ENCODE measurements at places on chromosomes 7 and 10.

- no peak for DNase-seq
Measured at GRCh38 chr10:74645692-74646091, 180.7 kb upstream of the KAT6B start.

DNA sequence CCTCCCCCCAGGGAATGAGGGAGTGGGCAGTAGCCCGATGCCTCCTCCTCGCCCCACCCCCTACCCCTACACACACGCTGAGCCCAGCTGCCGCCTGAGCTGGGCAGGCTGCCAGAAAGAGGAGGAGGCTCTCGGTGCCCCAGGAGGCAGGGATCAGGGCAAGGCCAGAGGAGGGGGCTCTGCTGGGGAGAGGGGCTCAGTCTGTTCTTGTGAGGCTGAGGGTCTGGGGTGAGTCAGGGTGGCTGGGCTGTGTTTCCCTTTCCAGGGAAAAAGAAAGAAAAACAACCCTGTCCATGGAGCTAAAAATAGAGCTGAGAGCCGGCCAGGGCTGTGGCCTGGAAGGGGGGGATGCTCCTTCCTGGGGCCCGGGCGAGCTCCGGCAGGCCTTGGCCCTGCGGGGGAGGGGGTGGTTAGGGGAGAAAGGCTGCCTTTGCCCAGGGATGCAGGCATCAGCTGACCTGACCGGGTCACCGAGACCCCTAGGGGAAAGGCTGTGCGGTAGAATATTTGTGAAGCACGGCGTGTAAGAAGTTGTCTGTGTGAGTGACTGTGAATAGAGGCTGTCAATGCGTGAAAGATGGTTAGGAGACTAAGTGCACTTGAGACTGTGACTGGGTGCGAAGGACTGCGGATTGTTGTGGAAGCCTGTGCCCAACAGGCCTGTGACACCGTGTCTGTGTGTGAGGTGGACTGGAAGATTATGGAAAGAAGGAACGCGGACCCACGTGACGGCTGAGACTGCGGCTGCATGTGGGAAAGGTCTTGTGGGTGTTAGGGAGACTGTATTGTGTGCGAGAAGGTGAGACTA lies 1.2 kb upstream of the LZTS2 start:
- DNase-seq = no peak

- DNase-seq = no peak
Measured at GRCh38 chr7:34108165-34108564, 202.8 kb downstream of the BMPER start.

GRCh38 chr7:147014286-147014955 lies 897.8 kb downstream of the CNTNAP2 start:
- DNase-seq = no peak

- no peak for DNase-seq
Measured at GRCh38 chr7:74526780-74527179, 73.1 kb downstream of the GTF2IRD1 start.

- DNase-seq = no peak
Measured at GRCh38 chr10:69957886-69958555, 94.6 kb upstream of the MACROH2A2 start.

GRCh38 chr10:98217801-98218200 lies 50.2 kb downstream of the LOXL4 start:
- no peak for DNase-seq

DNA sequence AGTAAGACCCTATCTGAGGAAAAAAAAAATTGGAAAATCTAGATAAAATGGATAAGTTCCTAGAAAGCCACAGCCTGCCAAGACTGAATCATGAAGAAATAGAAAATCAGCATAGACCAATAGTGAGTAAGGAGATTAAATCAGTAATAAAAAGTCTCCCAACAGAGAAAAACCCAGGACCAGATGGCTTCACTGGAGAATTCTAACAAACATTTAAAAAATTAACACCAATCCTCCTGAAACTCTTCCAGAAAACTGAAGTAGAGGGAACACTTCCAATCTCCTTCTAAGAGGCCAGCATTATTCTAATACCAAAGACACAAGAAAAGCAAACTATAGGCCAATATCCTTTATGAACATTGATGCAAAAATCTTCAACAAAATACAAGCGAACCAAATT lies 8.8 kb upstream of the LIMK1 start:
- DNase-seq = no peak

DNA sequence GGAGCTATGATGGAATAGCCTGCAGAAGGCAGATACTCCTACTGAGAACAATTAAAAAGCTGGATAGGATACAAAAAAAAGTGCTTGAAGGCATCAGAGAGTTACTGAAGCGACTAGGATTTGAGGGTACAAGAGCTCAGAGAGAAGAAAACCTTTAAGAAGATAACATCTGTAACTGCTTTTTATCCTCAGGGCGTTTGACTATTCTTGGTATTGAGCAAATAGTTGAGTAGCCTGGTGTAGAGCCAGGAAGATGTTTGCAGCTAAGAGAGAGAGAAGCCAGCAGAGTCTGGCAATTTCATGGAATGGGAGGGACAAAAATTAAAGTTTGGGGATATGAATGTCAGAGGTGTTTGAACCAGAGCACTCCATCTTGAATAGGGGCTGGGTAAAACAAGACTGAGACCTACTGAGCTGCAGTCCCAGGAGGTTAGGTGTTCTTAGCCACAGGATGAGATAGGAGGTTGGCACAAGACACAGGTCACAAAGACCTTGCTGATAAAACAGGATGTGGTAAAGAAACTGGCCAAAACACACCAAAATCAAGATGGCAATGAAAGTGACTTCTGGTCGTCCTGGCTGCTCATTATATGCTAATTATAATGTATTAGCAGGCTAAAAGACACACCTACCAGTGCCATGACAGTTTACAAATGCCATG lies 428.8 kb downstream of the SH2D4B start:
- DNase-seq = no peak

GRCh38 chr10:88076027-88076880 lies 212.8 kb downstream of the PTEN start:
- DNase-seq = no peak

GRCh38 chr10:33913194-33913593 lies 578.7 kb upstream of the NRP1 start:
- no peak for DNase-seq

DNA sequence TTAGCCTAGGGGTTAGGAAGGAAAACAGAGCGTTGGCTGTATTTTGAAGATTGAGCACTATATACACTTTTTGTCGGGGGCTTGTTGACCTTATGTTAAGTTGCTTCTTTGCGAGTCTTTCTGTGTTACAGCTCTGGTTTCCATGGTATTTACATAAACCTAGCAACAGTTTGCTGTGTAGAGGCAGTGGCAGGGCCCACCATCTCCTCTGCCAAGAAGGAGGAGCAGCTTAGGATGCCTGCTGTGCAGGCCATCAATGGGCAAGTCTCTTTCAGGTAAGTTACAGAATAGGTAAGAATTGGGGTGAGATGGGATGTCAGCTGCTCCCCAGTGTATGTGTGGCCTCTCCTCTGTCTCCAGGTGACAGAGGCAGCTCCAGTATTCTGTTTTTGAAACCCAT lies 485.5 kb downstream of the LRMDA start:
- no peak for DNase-seq

GRCh38 chr7:102874966-102875365 lies 37.8 kb upstream of the LRRC17 start:
- DNase-seq = no peak

- DNase-seq = no peak
Measured at GRCh38 chr10:52778511-52779392, 6.2 kb upstream of the MBL2 start.

DNA sequence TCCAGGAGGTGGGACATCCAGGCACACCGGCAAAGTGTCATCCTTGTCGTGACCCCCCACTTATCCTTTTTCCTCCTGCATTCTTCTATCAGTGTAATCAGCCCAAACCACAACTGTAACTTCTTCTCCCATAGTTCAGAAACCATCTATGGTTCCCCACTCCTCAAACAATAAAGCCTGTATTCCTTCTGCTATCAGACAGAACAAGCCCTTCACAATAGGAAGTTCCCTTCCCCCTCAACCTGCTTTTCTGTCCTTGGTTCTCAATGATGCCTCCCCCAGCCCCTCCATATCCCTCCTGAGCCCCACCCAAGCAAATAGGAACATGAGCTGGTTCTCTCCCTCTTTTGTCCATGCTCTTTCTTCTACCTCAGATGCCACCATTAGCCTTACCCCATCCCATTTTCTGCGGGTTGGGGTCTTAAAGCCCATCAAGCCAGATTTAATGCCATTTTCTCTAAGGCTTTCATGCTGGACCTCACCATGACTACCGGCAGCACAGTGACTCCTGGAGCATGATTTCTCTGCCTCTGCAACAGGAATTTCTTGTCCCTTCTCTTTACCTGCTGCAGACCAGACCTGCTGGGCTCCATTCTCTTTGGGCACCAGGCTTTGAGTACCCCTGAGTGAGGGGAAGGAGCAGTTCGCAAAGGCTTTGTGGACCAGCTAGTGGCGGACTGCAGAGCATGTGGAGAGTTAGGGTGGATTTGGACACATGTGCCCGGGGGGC lies 92.8 kb upstream of the PAX2 start:
- no peak for DNase-seq

GRCh38 chr7:1485156-1485555 lies 19.0 kb downstream of the INTS1 start:
- DNase-seq = no peak

GRCh38 chr7:93894426-93894825 lies 3.9 kb upstream of the TFPI2 start:
- DNase-seq = no peak

- DNase-seq = no peak
Measured at GRCh38 chr7:1144269-1144771, 15.7 kb downstream of the ZFAND2A start.

- DNase-seq = no peak
Measured at GRCh38 chr7:88395715-88396114, 89.0 kb upstream of the STEAP4 start.

DNA sequence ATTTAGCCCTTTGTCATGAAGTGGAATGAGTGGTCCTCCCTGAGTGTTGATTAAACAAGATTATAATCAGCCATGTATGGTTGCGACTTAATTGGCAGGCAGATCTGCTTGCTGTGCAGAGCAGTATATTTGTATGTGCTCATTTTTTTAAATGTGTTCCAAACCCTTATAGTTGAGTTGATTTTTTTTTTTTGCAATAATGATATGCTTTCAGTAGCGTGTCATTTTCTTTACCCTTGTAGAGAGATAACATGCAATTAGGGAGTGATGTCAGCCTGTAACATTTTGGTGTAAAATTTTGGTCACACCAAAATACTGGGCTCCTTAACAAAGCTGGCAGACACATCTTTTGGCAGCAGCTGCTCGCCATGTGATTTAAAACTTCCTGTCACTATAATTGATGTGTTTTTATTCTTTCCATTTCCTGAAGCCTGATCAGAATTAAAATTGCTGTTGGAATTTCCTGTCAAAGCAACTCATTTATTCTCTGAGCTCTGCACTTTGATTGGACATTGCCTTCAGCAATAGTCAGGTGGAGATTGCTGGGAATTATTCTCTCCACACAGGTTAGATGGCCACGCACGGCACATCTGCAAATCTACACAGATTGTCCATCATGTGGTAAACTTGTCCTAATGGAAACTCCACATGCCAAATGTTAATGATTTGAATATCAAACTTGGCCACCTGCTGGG lies 125.3 kb downstream of the DYNC1I1 start:
- no peak for DNase-seq

GRCh38 chr7:148672041-148672440 lies 26.7 kb upstream of the CUL1 start:
- DNase-seq = no peak

- DNase-seq = no peak
Measured at GRCh38 chr10:117218654-117219053, 21.4 kb downstream of the KCNK18 start.

GRCh38 chr10:132907821-132908620 lies 34.3 kb downstream of the CFAP46 start:
- no peak for DNase-seq

DNA sequence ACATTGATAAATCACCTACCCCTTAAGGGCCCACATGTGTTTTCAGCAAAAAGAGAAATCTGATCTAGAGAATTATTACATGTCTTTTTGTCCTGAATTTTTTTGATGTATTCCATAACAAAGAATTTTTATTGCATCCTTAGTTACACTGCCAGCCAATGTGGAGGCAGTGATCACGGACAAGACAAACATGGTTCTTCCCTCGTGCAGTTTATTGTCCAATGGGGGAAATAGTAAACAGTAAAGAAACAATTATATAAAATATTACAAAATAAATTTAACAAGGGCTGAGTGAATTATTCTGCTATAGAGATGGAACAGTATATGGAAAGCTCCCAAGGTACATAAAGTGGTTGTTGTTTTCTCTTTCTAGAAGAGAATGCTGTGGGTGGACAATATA lies 2.0 kb downstream of the STEAP2 start:
- no peak for DNase-seq

DNA sequence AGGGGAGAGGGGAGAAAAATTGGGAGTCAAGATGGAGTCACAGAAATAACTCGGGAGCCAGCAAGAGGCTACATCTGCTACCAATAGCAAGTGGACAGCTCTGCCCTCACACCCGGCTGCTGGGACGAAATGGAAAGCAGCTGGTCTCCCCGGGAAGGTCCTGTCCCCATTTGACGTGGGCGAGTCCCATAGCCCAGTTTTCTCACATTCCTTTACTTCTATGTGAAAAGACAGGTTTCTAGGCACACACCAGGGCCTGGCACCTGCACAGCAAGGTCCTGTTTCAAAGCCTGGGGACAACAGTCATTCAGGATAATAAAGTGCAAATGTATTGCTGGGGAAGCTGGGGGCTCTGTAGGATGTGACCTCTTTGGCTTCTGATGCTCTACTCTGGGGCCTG lies 162.6 kb downstream of the OAT start:
- no peak for DNase-seq

GRCh38 chr7:39898867-39899266 lies 51.2 kb upstream of the CDK13 start:
- no peak for DNase-seq

- no peak for DNase-seq
Measured at GRCh38 chr10:36621346-36621745, 504.1 kb upstream of the ANKRD30A start.

DNA sequence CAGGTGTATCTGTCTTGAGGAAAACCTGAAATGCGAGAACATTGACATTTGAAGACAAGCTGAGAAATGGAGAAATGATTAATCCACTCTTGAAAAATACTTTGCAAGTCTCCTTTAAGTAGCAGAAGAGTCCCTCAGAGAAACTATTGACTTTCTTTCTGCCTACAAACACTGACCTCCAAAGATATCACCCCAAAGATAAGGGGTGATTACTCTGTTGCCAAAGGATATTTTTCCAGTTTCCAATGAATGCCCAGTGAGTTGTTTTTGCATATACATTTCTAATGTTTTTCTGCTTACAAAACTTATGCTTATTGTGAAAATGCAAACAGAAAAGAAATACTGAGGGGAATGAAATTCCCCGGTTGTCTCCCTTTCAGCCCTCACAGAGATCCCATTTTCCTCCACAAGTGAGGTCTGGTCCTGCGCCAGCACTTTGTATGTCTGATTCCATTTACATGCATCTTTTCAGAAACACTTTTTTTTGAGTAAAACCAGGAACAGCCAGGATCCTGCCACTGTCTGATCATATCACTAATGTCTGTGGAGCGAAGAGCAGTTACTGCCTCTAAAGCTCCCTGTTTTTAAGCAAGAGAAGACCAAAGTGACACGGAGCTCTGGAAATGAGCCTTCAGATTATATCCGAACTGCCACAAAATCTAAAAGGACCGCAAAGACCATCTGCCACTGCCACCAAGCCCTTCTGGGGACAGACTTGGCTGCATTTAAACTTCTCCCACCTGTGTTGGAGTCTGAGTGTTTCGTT lies 82.9 kb upstream of the PDCD4 start:
- no peak for DNase-seq

GRCh38 chr7:86815556-86815955 lies 171.8 kb downstream of the GRM3 start:
- no peak for DNase-seq

GRCh38 chr7:121730869-121731268 lies 142.1 kb upstream of the PTPRZ1 start:
- no peak for DNase-seq

Measured in non-pigmented ciliary epithelial cell (primary cell).